ENCODE measurements at places on chromosomes 4 and X.
A peak's percentile ranks its signal among the peaks of the same experiment; 100 is the strongest.

GRCh38 chr4:1600811-1601532, 83.1 kb downstream of the FAM53A start:
- no peak for DNase-seq

- no peak for DNase-seq
These were observed 2.5 kb downstream of the PHOX2B start for GRCh38 chr4:41746025-41746439.

- DNase-seq, result no peak
These were observed 56.1 kb downstream of the FAM193A start for GRCh38 chr4:2592572-2592971.

DNA sequence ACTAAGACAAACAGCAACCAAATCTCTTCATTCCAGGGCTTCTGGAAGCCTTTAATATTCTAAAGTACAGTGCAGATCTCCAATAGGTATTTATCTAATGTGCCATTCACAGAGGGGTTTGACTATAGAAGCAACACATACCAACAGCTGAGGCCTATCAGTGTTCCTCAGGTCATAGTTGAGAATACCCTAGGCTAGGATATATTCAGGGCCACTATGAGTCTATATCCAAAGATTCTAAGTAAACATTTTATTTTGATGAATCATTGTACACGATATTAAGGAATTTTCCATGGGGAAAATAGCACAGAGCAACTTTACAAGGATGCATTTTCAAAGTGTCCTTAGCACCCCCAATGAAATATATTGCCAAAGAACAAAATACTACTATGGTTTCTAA, 9.7 kb downstream of the SMIM10 start:
- DNase-seq, result no peak

GRCh38 chr4:144514736-144515135, 131.2 kb upstream of the HHIP start:
- DNase-seq, result no peak

GRCh38 chr4:145098675-145099037, 545 bp downstream of the ABCE1 start:
- peak; percentile 31 for DNase-seq

- no peak for DNase-seq
These were observed 58.2 kb downstream of the NRK start for GRCh38 chrX:105880491-105880890.

DNA sequence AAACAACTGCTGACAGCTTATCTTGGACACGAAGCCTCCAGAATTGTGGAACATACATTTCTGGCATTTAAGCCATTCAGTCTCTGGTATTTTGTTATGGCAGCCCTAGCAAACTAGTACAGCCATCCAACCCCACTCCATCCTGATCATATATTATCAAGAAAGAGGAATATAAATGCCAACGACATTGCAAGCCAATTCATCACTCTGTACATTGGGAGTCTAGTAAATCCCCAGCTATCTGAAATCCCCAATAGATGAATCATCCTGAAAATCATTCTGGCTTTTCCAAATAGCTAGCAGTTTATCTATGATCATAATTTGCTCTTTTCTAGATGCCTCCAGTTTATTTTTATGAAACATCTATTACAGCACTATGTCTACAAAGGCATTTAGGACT, 41.1 kb downstream of the FRMD7 start:
- no peak for DNase-seq

GRCh38 chr4:53130896-53131561, 234.8 kb downstream of the SCFD2 start:
- DNase-seq, result no peak

GRCh38 chrX:71577682-71578081, 555 bp upstream of the GCNA start:
- no peak for DNase-seq

DNA sequence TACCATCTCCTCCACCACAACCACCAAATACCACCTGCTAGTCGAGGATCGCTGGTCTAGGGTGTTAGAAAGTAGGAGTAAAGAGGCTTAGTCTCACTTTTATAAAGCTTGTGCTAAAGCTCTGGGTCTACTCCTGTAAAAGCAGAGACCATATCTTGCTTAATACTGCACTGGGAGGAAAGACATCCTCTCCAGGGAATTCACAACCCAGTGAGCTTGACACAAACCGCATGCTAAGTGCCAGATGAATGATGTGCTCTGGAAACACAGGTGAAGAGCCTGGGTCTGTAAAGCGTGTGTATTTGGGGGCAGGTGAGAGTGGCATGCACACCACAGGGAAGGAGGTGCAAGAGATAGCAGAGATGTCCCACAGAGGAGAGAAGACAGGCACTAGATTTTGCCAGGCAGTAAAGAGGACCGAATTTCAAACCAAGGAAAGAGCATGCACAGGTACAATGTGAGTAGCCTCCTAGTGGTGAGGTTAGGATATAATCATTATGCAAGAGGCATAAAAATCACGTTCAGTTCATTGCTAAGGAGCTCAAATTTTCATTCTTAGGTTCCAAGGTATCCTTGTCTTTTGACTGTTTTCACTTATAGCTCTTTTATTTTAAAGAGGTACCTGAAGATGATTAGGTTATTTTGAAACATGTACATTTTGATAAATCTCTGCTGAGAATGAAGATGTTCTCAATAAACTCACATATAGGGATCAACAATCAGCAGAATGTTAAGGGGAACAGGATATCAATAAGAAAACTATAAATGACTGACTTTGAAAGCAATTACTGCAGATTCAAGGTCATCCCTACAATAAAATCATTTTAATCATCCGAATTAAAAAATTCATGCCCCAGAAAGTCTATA, 20.7 kb downstream of the TAPT1 start:
- peak; percentile 17 for DNase-seq

DNA sequence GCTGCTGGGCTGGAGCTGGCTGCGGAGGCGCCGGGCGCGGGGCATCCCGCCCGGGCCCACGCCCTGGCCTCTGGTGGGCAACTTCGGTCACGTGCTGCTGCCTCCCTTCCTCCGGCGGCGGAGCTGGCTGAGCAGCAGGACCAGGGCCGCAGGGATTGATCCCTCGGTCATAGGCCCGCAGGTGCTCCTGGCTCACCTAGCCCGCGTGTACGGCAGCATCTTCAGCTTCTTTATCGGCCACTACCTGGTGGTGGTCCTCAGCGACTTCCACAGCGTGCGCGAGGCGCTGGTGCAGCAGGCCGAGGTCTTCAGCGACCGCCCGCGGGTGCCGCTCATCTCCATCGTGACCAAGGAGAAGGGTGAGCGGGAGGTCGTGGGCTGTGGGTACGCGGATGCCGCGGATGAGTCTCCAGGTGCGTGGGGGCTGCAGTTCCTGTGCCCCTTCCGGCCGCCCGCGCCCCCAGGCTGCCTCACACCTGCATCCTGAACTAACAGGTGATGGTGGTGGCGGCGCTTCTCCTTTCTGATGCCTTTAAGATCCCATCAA, 499 bp downstream of the CYP2U1 start:
- no peak for DNase-seq

DNA sequence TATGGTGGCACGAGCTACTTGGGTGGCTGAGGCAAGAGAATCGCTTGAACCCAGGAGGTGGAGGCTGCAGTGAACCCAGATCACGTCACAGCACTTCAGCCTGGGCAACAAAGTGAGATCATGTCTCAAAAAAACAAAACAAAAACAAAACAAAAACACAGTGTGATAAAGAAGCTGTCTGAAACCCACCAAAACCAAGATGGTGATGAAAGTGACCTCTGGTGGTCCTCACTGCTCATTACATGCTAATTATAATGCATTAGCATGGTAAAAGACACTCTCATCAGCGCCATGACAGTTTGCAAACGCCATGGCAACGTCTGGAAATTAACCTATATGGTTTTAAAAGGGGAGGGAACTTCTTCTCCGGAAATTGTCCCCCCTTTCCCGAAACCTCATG, 29.4 kb upstream of the OPHN1 start:
- no peak for DNase-seq

DNA sequence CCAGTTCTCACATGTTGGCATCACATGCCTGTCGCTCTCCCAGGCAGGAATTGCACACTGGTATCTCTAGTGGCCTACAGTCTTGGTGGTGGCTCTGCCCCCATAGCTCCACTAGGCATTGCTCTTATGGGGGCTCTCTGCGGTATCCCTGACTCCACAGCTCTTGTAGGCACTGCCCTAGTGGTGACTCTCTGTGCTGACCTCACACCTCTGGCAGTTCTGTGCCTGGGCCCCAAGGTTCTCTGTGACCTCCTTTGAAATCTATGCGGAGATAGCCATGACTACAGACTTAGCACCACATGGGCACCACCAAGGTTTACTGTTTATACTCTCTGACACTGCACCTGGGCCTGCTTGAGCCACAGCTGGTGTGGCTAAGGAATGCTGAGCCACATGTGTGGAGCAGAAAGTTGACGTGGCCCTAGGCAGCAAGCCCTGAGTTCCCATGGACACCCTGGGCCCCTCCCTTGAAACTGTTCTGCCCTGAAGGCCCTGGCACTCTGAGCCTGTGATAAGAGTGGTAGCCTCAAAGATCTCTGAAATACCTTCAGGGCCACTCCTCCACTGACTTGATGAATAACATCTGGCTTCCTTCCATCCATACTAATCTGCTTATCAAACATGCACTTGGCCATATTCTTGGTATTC, 8.0 kb downstream of the SLC9B1 start:
- no peak for DNase-seq

GRCh38 chr4:141524116-141524515, 112.3 kb upstream of the IL15 start:
- DNase-seq, result no peak

DNA sequence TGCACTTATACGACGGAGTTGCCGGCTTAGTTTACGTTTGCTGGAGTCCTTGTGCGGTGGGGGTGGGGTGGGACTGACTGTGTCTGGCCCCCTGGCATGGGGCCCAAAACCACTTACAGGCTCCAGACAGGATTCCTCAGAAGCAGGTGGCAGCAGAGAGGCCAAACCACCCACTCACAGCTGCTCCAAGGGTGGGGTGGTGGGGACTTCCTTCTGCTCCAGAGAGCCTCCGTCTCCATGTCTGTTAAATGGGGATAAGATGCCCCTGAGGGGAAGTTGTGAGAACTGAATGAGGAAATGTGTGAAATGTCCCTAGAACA, 36.7 kb downstream of the PSAPL1 start:
- peak; percentile 90 for DNase-seq

DNA sequence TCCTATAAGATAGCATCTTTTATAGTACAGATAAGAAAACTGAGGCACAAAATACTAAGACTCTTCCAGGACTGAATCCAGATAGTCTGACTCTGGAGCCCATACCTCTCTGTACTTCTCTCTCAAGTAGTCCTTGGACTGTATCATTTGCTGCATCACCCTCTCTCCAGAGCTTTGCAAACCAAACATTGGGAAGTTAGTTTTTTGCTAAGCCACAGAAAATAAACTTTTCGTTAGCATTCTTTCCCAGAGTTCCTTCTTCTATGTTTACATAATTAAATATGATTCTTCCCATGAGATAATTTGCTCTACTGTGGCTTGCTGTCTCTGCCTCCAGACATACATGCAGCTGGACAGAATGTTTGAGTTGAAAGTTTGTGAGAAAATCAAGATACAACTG, 22.0 kb downstream of the PPEF2 start:
- DNase-seq, result no peak

DNA sequence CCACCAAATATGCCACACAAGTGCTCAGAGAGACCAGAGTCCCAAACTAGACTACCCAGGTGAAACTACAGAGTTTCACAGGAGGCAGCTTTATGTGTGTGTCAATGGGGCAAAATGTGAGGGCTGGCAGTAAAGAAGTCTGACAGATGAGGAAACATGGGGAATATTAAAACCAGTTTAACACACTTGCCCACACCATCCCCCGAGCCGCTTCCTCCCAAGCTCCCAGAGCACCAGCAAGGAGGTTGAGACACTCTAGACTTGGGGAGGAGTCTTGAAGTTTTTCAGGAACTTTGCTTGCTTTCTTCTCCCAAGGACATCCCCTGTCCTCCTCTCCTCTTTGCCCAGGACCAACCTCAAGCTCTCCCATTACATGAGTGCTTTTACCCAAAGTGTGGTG, 94.7 kb upstream of the SPRY1 start:
- no peak for DNase-seq

- DNase-seq, result no peak
These were observed 137.4 kb upstream of the STIM2 start for GRCh38 chr4:26723216-26723615.

GRCh38 chr4:73664470-73664869, 44.2 kb upstream of the RASSF6 start:
- no peak for DNase-seq

DNA sequence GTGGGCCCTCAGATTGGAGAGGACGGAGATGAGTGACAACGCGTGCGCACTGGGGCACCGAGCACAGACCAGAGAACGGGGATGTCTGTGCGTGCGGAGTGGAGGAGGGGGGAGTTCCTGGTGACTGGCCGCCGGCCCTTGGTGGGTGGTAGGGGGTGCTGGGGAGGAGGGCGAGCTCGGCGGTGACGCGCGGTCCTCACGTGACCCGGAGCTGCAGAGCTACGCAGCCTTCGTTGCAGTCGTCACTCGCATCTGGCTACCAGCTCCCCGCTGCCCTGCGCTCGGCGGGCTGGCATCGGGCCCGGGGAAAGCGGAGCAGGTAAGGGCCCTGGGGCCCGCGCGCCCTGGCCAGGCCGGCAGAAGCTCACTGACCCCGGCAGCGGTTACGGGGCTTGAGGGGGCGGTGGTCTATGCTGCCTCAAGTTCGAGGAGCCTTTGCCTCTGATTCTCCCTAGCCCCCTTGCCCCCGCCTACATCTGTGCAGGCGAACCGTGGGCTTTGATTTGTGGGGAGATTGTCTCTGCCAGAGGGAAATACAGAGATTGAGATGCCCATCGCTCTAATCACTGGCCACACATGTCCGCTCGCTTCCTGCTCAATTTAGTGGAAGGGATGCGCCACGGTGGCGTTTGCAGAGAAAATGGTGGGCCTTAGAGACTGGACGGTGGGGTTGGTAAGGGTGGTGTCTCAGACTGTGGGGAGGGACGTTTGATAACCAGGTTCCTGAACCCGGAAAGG, at the start of gene ARMCX4:
TSS of gene ARMCX4 (plus strand) at position 245 of the 738 bp plus-strand sequence. CDS start 3,134 bp downstream, outside the sequence.
- DNase-seq, result peak; percentile 67

GRCh38 chr4:173807347-173807746, 277.3 kb upstream of the HAND2 start:
- no peak for DNase-seq

GRCh38 chr4:4533461-4534169, 8.2 kb downstream of the STX18 start:
- no peak for DNase-seq

DNA sequence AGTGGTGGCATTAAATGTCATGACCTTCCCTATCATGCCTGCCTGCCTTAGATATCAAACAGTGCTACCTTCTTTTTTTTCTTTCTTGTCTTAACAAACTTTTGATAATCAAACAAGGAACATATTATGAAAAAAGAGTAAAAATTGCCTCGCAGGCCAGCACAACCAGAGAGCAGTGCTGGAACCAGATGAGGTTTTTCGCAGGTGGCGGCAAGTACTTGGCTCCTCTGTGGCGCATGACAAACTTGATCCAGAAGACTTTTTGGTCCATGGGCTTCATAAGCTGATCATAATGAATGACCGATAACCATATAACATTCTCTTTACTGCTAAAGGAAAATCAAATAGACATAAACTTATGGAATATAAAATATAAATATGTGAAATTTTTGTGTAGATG, 61.8 kb downstream of the UGT2B10 start:
- no peak for DNase-seq

DNA sequence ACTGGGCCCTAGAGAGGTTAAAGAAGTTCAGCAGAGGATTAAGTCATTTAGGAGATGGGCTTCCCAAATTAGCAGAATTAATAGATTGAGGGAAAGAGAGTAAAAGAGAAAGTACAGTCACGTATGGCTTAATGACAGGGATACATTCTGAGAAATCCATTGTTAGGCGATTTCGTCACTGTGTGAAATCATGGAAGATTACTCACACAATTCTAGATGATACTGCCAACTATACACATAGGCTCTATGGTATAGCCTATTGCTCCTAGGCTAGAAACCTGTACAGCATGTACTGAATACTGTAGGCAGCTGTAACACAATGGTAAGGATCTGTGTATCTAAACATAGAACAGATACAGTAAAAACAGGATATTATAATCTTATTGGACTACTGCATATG, 180.6 kb downstream of the RNF150 start:
- no peak for DNase-seq

Data from NCI-H345 (cell line).